ENCODE measurements at places on chromosomes 4 and X.

GRCh38 chr4:3192827-3193226 is 56.1 kb upstream of the MSANTD1 start:
- DNase-seq = no peak

GRCh38 chrX:45540181-45540580 is 339.5 kb upstream of the DIPK2B start:
- DNase-seq = no peak

- DNase-seq = no peak
These were observed 1.8 kb downstream of the NLGN4X start for GRCh38 chrX:6226596-6227452.

DNA sequence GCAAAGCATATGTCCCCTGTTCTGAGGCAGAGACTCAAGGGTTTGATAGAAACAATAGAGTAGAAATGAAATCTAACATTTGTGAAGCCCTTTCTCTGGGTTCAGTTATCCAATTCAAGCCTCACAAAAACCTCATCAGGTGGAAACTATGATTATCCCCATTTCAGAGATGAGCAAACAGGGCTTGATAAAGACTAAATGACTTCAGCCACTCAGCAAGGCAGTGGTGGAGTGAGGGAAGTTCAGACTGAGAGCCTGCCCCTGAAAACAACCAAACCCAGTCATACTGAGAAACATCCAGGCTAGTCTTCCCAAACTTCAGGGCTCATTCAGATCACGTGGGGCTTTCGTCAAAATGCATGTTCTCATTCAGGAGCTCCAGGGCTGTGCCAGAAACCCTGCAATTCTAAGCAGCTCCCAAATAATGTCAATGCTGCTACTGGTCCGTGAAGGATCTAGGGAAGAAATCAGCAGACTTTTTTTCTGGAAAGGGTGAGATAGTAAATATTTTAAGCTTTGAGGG is 109.6 kb upstream of the KIT start:
- DNase-seq = no peak

GRCh38 chr4:2721586-2721985 is 34.5 kb downstream of the TNIP2 start:
- DNase-seq = no peak

DNA sequence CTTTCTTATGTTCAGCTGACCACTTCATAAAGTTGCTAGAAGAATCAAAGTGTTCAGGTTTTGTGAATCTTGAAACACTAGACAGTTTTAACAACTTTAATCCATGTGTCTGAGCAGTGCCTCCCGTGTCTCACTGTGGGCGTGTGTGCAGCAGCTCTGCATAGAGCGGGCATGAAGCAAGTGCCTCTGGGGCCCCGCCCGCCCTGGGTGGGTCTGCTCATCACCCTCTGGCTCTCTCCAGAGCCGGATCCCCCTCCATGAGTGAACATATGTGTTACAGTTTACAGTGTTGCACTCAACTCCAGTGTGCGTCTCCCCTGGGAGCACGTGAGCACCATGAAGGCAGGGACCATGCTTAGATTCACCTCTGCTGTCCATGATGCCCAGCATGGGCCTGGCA is 37.6 kb upstream of the CRMP1 start:
- no peak for DNase-seq

DNA sequence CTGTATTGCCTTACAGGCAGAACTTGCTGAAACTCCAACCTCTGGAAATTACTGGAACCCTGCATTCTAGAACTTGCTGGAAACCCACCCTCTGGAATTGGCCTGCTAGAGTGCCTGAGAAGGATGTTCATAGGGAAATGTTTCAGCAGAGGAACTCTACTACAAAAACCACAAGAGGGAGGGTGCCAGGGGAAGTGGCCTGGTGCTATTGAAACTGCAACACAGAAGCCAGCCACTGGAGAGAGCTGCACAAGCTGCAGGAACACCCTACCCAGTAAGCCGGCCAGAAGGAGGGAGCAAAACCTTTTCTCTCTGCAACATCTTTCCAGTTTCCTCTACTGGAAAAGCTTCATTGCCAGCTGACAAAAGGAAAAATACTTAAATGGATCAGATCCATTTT is 2.5 kb upstream of the BRWD3 start:
- DNase-seq = peak; percentile 44

DNA sequence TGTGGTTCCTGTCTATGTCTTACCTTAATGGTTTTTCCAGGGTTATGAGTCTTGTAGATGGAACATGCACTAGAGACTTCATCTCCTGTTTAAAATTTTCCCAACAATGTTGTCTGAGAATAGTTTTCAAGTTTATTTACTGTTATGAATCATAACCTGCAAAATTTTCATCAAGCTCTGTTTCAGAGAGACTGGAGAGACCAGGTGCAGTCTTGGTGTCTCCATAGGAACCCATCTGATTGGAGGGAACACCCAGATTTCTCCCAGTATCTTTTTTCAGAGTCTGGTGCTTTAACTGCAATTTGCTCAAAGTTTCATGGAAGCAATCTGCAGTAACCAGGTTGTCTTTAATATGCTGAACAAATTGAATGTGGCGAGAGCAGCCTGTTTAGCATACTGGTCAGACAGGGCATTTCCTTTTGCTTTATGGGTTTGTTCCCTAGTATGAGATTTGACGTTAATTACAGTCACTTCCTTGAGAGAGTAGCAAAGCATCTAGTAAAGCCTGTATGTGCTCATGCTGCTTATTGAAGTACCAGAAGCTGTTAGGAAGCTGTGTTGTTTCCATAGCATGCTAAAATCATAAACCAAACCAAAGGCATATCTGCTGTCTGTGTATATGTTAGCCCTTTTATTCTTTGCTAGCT is 18.8 kb upstream of the VSIG1 start:
- no peak for DNase-seq

GRCh38 chr4:134702374-134702773 is 500.8 kb upstream of the PABPC4L start:
- no peak for DNase-seq

DNA sequence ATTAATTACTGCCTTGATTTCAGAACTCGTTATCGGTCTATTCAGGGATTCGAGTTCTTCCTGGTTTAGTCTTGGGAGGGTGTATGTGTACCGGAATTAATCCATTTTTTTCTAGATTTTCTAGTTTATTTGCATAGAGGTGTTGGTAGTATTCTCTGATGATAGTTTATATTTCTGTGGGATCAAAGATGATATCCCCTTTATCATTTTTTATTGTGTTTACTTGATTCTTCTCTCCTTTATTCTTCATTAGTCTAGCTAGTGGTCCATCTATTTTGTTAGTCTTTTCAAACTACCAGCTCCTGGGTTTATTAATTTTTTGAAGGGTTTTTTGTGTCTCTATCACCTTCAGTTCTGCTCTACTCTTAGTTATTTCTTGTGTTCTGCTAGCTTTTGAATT is 32.1 kb downstream of the CDX4 start:
- no peak for DNase-seq

- DNase-seq = peak; percentile 11
These were observed 98.0 kb downstream of the CLCN4 start for GRCh38 chrX:10254739-10255138.

GRCh38 chrX:36443007-36443406 is 523.5 kb downstream of the CFAP47 start:
- DNase-seq = peak; percentile 56

GRCh38 chr4:26076000-26076587 is 162.1 kb downstream of the SMIM20 start:
- DNase-seq = peak; percentile 82

DNA sequence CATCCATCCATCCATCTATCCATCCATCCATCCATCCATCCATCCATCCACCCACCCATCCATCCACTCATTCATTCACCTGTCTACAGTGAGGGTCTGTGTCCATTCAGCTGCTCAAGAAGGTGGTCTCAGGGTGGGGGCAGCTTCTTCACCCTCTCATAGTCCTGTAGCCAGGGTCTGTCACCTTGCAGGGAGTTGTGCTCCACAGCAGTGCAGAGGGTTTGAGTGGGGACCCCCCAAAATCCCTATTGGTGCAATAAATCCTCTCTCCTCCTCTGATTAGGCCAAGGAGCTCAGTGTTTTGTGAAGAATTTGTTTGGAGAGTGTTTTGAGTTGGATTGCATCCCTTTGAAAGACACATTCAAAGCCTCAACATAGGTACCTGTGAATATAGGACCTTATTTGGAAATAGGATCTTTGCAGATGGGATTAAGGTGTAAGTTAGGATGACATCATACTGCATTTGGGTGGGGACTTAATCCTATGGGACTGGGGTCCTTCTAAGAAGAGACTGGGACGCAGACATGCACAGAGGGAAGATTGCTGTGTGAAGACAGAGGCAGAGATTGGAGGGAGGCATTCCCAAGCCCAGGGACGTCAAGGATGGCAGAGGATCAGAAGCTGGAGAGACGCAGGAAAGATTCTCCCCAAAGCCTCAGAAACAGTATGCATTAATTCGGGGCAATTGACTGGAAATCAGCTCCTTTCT is 12.0 kb downstream of the P2RY8 start:
- no peak for DNase-seq

GRCh38 chr4:113478032-113478431 is 283.5 kb downstream of the CAMK2D start:
- DNase-seq = no peak

- DNase-seq = no peak
These were observed 104.7 kb upstream of the KLHL13 start for GRCh38 chrX:118221270-118221669.

GRCh38 chrX:85922821-85923220 is 124.5 kb downstream of the CHM start:
- peak; percentile 81 for DNase-seq

DNA sequence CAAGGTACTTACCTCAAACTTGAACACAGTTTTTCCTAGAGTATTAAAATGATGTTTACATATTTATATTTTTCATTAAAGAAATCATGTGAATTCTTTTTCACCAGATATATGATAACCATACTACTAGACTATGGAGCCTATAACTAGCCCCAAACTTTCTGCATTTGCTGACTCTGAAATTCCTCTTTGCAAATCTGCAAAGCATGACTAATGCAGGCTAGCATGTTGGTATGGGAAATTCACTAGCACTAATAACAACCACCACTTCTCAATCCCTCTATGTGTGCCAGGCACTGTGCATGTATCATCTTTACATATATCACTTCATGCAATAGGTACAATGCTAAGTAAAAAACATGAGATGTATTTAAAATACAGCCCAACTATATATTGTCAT is 51.1 kb downstream of the SLC10A7 start:
- peak; percentile 27 for DNase-seq

- peak; percentile 58 for DNase-seq
These were observed 2.7 kb downstream of the PDLIM5 start for GRCh38 chr4:94454405-94454804.

- no peak for DNase-seq
These were observed 826.2 kb downstream of the NLGN4X start for GRCh38 chrX:5402461-5402860.

GRCh38 chrX:15056044-15056443 is 182.8 kb downstream of the MOSPD2 start:
- peak; percentile 37 for DNase-seq

DNA sequence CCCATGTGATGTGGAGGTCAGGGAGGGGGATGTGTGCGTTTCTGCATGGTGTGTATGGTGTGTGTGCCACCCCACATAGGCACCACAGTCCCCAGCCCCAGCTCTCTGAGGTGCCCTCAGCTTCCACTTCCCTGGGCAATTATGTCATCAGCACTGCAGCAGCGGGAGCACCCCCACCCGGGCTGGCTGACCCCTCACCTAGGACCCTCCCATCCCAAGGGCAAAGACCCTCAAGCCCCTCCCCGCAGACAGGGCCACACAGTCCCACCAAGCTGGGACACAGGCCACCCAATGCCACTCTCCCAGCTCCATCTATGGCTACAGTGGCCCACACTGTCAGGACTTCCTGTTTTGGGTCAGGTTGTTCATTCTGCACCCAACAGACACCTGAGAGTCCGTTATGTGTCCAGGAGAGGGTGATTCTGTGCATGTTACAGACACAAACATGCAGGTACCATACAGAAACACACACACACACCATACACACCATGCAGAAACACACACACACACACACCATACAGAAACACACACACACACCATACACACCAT is 75.2 kb downstream of the JAKMIP1 start:
- DNase-seq = no peak

- peak; percentile 28 for DNase-seq
These were observed 11.7 kb downstream of the RPL9 start for GRCh38 chr4:39446842-39447573.

GRCh38 chr4:73892966-73893365 is 23.8 kb downstream of the CXCL1 start:
- DNase-seq = no peak

DNA sequence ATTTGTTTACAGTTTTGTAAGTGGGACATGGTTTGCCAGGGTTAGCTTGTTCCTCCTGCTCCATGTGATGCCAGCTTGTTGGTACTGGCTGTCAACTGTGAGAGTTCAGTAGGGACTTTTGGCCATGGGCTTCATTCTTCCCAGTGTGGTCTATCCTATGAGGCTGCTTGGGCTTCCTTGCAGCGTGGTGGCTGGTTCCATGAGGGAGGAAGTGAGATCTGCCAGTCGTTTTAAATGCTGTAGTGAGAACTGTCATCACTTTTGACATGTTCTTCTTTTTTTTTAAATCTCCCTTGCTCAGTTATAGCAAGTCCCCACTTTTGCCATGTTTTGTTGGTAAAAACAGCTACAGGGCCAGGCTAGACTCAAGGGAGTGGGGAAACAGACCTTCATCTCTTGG is 15.9 kb downstream of the NSD2 start:
- no peak for DNase-seq

DNA sequence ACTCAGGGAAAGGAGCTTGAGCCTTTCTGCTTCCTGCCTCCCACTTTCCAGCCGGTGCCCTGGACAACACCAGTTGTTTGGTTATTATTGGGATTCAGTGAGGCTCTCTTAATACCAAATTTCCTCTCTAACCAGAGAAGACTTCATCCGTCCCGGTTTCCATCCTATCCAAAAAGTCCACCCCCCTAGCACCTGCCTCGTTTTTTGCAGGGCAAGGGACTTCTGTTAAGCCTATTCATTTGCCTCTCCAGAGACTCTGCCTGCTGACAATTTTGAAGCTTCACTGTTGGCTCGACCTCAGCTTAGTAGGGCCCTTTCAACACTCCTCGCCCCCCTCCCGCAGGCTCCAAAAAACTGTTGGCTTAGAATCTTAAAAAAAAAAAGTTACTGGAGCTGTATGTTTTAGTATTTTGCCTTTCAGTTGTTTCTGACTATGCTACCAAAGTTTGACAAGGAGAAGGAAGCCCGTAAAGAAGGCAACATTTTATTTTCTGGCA is 779 bp upstream of the PRSS12 start:
- no peak for DNase-seq
